ENCODE measurements at places on chromosomes 16 and 17. TPM values are rescaled to one million over a fixed set of nuclear protein-coding genes. Genes with fewer than 3 reads are reported as not detected.

The CMTM4 gene
- total RNA-seq: 77.0 TPM

DNA sequence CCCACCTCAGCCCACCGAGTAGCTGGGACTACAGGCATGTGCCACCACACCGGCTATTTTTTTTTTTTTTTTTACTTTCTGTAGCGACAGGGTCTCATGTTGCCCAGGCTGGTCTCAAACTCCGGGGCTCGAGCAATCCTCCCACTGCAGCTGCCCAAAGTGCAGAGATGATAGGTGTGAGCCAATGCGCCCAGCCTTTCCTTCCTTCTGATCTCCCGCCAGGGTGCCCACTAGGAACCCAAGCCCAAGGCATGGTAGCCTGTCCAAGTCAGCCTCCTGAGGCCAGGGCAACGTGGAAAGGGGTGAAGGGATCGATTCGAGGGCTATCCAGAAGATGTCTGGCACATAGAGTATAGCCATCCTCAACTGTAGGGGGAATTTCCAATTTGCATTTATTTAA, 9.6 kb upstream of the CREBBP start:
- no peak overlapping the region for H3K4me3 ChIP-seq
- no peak overlapping the region for H3K27ac ChIP-seq
- DNase-seq: no peak
- peaks cover 12% of the 10 kb centered on the region for H3K27me3 ChIP-seq
- no peaks in the 10 kb centered on the region for H3K36me3 ChIP-seq

DNA sequence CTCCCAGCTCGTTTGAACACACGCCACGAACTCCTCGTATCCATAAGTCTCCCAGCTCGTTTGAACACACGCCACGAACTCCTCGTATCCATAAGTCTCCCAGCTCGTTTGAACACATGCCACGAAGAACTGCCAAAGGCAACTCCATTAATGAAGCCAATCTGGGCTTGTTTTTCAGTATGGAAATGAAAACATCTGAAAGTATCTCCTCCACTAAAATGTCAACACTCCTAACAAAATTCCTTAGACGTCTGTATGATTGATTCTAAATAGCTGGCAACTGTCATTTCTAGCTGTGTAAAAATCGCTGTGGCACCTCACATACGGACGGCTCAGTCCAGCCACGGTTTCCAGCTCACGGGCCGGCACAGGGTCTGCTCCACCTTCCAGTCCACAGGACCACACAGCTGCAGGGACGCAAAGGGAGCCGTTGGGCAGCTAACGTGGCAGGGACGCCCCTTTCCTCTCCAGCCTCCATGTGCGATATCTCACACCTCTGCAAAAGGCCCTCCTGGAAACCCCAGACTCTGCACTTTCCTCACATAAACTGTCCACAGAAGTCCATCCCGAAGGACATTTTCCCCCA, 67.1 kb upstream of the METRNL start:
- no peaks in the 10 kb centered on the region for H3K27me3 ChIP-seq
- no peak overlapping the region for H3K4me3 ChIP-seq
- H3K4me1 ChIP-seq: no peaks in the 10 kb centered on the region
- DNase-seq: no peak

- peak overlapping the region; percentile 54 for H3K27ac ChIP-seq
- H3K4me3 ChIP-seq: peak overlapping the region; percentile 78
- no peaks in the 10 kb centered on the region for H3K36me3 ChIP-seq
- H3K4me1 ChIP-seq: no peaks in the 10 kb centered on the region
- no peaks in the 10 kb centered on the region for H3K27me3 ChIP-seq
Measured at GRCh38 chr16:46789499-46790414, 41.2 kb downstream of the C16orf87 start.

DNA sequence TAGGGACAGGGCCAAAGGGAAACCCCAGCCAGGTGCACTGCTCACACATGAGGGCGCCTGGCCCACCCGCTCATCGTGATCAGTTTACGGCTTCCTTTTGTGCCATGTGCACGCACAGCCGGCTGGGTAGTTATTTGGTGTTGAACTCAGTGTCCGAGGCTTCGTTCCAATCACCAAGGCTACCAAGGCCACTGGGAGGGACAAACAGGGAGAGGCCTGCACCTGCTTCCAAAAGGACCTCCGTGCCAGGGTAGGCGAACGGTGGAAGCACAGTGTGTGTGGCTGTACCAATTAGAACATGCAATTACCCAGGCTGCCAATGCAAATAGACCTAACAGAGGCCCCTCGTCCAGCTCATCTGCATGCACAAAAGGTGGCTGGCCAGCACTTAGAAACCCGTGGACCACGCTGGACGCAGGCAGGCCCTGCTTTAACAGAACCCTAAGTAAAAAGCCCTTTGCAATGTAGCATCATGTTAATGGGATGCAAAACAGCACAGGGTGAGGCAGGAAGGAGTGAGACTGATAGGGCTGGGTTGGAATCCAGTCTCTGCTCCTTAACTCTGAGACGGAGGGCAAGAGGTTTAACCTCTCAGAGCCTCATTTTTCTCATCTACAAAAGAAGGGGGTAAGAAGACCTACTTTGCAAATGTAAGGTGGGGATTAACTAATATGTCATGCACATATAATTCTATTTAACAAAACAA, 204.0 kb downstream of the XYLT1 start:
- DNase-seq: peak; percentile 89
- H3K27ac ChIP-seq: peak overlapping the region; percentile 73
- no peak overlapping the region for H3K4me3 ChIP-seq
- H3K27me3 ChIP-seq: no peaks in the 10 kb centered on the region
- H3K36me3 ChIP-seq: no peaks in the 10 kb centered on the region
- H3K4me1 ChIP-seq: peaks cover 7% of the 10 kb centered on the region

The APOH gene
- 0.55 TPM for total RNA-seq

DNA sequence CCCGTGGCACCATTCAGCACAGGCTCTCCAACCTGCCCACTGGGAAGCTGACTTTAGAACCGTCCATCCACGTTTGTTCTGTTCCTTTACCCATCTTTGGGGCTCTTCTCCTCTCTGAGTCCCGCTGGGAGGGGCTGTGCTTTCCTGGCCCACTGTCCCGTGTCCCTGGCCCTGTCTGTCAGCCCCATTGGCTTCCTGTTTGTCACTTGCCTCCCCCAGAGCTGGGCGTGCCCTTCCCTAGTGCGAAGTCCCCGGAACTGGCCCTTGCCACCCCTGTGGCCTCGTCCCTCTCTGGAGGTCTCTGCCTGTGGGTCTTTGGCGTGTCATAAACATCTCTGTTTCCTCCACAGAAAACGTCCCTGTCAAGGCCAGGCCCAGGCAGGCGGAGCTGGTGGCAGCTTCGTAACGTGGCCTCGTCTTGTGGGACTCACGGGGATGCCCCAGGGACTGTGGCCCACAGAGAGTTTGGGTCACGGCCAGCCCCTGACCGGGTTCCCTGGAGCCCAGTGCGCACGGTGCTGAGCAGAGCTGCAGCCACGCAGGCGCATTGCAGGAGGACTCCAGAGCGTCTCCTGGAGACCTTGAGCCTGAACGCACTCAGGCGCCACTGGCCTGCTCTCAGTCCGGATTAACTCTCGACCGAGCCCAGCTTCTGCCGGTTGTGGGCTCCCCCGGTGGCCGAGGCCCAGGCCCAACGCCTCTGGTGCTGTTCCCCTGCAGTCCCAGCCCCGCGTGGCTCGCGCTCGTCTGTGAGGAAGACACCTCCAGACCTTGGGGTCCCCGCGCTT, 7.3 kb downstream of the CHMP6 start:
- no peaks in the 10 kb centered on the region for H3K36me3 ChIP-seq
- peaks cover 43% of the 10 kb centered on the region for H3K4me1 ChIP-seq
- H3K27me3 ChIP-seq: peaks cover 9% of the 10 kb centered on the region
- H3K27ac ChIP-seq: no peak overlapping the region

The CEP20 gene
- total RNA-seq: 21.1 TPM

The C17orf50 gene
- total RNA-seq: not detected

The NPIPB6 gene
- not detected for total RNA-seq

The FBXO47 gene
- not detected for total RNA-seq

The CCDC78 gene
- 0.40 TPM for total RNA-seq

DNA sequence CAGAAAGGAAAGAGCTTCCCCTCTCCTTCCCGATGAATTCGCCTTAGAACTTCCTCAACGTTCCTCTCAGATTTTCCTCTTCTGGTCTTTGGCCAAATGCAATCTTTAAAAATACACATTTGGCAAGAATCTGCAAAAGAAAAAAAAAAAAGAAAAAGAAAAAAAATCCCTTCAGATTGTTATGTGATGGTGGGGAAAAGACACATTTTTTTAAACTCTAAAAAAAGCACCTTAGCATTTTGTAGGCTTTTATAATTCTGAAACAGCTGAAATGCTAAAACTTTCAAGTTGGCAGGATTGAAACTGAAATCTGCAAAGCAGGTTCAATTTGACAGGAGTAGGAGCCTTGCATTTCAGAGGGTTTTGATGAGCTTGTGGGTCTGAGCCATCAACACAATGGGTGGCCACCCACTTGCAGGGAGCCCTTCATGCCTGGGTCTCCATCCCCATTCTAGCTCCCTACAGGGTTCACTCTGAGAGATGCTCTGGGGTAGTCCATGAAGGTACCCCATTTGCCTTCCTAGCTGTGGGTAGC, 33.1 kb downstream of the CACNG3 start:
- no peak for DNase-seq
- H3K27me3 ChIP-seq: no peaks in the 10 kb centered on the region
- H3K4me1 ChIP-seq: no peaks in the 10 kb centered on the region
- H3K36me3 ChIP-seq: no peaks in the 10 kb centered on the region
- H3K27ac ChIP-seq: no peak overlapping the region

- H3K4me1 ChIP-seq: peaks cover 13% of the 10 kb centered on the region
- H3K27me3 ChIP-seq: no peaks in the 10 kb centered on the region
- no peak for DNase-seq
- H3K36me3 ChIP-seq: no peaks in the 10 kb centered on the region
- H3K4me3 ChIP-seq: peak overlapping the region; percentile 79
- H3K27ac ChIP-seq: peak overlapping the region; percentile 92
Measured at GRCh38 chr17:31857920-31858641, 963 bp downstream of the COPRS start.

DNA sequence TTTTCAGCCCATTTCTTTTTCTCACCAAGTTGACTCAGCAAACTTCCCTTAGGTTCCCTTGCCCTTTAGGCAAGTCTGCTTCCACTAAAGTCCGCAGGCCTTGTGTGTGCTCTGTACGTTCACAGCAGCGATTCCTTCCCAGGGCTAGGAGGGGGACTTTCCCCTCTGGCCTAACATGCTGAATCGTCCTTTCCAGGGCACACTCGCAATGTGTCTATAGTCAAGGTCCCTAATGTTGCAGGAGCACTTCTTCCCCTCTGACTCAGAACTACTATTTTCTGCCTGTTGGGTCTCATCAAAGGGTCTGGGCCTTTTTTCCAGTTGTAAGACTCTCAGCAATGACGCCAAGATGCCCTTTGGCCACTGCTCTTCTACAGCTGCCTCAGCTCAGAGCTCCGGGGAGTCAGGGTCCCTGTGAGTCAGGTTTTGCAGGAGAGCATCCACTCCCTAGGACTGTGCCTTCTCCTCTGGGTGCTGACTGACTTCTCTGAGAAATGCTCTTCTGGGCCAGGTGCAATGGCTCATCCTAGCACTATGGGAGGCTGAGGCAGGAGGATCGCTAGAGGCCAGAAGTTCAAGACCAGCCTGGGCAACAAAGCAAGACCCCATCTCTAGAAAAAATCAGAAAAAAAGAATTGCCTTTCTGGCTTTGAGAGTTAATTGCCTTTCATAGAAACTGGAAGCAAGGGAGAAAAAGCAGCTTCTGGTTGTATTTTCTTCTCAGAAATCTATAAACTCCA, 64.4 kb upstream of the TBX2 start:
- peaks cover 87% of the 10 kb centered on the region for H3K27me3 ChIP-seq
- H3K4me3 ChIP-seq: no peak overlapping the region
- no peak for DNase-seq

DNA sequence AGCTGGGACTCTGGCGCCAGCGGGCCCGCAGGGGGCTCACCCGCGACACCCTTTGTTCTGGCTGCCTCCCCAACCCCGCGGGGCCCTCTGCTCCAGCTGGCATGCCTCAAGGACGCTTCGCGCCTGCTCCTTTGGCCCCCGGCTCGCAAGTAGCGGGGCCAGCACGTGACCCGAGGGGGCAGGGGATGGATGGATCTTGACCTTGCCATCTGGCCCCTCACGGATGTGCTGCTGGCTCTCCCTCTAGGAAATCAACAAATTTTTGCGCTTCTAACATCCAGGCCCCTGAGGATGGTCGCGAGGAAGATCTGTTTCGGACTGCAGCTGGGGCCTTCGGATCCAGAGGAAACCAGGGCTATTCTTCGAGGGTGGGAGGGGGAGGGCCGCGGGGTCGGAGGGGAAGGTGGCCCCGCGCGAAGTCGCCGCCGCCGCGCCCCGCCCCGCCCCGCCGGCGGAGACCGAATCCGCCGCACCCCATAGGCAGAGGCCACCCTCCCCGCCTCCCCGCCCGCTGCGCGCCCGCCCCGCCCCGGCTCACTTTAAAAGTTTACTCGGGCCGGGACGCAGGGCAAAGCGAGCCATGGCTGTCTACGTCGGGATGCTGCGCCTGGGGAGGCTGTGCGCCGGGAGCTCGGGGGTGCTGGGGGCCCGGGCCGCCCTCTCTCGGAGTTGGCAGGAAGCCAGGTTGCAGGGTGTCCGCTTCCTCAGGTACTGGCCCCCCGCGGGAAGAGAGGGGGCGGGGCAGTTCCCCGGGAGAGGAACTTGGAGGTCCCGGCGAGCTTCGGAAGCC, at the start of gene ACSF2:
ACSF2 (plus strand) TSS at position 537 of the 790 bp plus-strand sequence; CDS start at position 581, 44 bp downstream.
- DNase-seq: peak; percentile 88
- H3K27ac ChIP-seq: peak within 1 kb of the TSS; percentile 91
- H3K27me3 ChIP-seq: no peaks in the 10 kb centered on the region
- peaks cover 11% of the 10 kb centered on the region for H3K4me1 ChIP-seq
- no peaks in the 10 kb centered on the region for H3K36me3 ChIP-seq

DNA sequence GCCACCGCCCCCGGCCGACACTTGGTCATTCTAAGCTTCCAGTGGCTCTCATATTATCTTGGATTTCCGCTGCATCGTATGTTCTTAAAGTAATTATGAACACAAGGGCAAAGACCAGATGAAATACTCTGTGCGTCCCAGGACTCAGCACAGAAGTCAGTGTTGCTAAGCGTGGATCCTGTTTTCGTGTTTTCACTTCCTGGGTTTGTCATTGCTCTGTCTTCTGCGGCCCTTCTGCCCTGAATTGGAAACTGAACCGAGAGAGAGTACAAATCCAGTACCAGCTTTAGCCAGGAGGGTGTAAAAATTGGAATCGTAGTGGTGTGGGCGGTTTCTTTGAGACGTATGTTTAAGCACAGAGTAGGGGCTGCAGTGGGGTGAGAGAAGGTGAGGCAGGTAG, 32.7 kb downstream of the DBNDD1 start:
- H3K4me3 ChIP-seq: no peak overlapping the region
- H3K27ac ChIP-seq: no peak overlapping the region
- no peaks in the 10 kb centered on the region for H3K27me3 ChIP-seq
- H3K4me1 ChIP-seq: no peaks in the 10 kb centered on the region

GRCh38 chr17:76687298-76688164, 23.2 kb downstream of the MXRA7 start:
- H3K27ac ChIP-seq: peak overlapping the region; percentile 89
- H3K4me1 ChIP-seq: peaks cover 21% of the 10 kb centered on the region
- H3K36me3 ChIP-seq: no peaks in the 10 kb centered on the region
- no peaks in the 10 kb centered on the region for H3K27me3 ChIP-seq
- H3K4me3 ChIP-seq: no peak overlapping the region
- DNase-seq: no peak

DNA sequence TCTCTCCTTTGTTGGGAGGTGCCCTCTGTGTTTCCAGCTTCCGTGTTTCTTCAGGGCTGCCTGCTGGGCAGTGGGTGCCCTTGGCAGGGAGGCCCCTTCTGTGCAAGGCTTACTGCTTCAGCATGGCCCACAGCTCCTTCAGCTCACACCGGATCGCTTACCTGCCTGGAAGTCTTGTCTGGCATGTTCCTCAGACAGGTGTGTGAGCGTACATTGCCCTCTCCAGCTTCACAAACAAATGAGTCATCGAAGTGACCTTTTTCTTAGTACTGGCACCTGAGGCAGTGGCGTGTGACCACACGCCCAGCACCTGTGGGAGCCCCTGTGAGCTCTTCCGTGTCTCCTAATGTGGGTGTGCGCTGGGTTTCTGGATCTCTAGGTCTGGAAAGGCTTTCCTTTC, 3.5 kb downstream of the RAB40C start:
- no peaks in the 10 kb centered on the region for H3K36me3 ChIP-seq
- H3K4me3 ChIP-seq: no peak overlapping the region
- H3K27ac ChIP-seq: peak overlapping the region; percentile 92
- H3K27me3 ChIP-seq: no peaks in the 10 kb centered on the region
